ENCODE measurements at places on chromosomes 3 and 15.

GRCh38 chr3:17833786-17834559 is 91.5 kb upstream of the TBC1D5 start:
- no peak for DNase-seq

- no peak for DNase-seq
Measured at GRCh38 chr3:141860086-141860669, 16.3 kb upstream of the ATP1B3 start.

- no peak for DNase-seq
Measured at GRCh38 chr3:110307065-110307809, 764.4 kb upstream of the NECTIN3 start.

DNA sequence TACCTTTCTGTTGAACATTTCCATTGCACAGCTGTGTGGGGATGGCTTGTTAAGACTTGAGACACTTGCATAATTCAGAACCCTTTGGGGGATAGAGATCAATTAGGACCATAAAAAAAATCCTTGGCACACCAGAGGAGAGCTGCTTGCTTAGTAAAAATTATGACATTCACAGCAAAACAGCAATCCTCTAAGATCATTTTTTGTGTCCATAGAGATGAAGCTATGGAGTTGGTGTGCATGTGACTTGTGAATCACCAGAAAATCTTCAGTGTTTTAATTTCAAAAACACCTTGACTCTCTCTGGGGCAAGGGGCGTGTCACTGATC is 7.7 kb downstream of the COL8A1 start:
- no peak for DNase-seq

DNA sequence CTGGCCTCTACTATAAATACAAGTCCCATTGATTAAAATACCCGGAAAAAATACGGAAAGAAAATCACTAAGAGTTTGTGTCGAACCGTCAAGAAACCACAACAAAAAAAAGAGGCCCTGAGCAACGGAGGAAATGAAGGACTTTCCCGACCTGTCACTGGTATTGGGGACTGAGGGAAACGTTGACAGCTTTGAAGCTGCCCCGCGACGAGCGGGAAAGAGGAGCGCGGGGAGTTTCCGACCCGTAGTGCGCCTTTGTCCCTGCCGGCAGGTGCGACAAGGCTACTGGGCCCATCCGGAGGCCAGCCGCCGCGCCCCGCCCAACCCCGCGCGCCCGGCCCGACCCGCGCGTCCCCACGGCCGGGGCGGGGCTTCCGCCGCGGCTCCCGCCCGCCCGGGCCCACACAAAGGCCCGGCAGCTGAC is 416 bp downstream of the PBRM1 start:
- DNase-seq = peak; percentile 71

DNA sequence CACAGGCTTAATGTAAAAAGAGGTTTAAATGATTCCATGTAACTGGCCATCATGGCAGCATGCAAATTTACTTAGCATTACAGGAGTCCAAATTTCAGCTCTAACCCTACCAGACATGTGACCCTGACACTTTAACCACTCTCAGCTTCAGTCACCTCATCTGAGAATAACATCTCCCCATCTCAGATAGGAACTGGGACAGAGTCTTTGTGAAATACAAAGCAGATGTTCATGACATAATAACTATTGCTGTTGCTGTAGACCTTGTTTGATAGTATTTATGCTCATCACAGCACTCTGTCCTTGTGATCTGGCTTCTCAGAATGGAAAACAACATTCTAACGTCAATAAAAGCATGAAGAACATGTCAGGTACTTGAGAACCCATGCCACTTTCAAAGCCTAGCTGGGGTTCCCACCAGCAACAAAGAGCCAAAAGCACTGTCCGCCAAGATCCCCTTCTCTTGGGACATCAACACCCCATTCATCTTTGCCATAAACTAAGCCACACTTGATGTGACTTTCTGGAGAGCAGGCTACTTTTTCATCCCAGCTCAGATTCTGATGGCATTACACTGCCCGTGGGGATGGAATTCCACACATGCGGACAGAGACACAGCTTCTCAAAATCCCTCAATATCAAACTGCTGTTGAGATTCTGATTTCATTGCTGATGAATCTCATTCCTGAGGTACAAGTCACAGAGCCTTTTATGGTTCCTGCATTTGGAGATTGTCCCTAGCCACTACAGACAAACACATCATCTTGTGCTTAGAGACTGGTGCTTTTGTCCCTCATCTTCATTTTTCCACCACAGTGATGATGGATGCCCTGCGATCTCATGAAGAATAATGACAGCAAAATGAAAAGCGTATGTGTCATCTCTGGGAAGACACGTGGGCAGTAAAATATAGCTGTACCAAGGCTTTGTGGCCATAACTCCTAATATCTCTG is 202.7 kb downstream of the TNIK start:
- DNase-seq = no peak

DNA sequence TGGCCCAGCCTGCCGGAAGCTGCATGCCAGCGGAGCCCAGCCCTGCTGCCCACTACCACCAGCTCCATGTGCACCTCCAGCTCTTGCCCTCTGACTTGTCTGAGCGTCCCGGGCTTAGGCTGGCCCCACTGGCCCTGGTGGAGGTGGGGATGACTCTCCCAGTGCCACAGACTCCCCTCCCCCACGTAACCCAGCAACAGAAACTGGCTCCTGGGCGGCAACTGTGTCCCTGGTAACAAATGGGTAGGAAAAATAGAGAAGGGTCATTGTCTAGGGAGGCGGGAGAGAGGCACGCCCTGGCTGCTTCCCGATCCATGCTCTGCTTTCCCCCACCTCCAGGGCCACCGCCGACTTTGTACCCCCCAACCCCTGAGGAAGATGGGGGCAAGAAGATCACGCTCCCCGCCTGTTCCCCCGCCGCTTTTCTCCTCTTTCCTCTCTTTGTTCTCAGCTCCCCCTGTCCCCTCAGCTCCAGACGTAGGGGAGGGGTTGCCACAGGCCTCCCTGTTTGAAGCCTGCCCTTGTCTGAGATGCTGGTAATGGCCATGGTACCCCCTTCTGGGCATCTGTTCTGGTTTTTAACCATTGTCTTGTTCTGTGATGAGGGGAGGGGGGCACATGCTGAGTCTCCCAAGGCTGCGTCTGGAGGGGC is 10.8 kb upstream of the SEMA3B start:
- DNase-seq = no peak

DNA sequence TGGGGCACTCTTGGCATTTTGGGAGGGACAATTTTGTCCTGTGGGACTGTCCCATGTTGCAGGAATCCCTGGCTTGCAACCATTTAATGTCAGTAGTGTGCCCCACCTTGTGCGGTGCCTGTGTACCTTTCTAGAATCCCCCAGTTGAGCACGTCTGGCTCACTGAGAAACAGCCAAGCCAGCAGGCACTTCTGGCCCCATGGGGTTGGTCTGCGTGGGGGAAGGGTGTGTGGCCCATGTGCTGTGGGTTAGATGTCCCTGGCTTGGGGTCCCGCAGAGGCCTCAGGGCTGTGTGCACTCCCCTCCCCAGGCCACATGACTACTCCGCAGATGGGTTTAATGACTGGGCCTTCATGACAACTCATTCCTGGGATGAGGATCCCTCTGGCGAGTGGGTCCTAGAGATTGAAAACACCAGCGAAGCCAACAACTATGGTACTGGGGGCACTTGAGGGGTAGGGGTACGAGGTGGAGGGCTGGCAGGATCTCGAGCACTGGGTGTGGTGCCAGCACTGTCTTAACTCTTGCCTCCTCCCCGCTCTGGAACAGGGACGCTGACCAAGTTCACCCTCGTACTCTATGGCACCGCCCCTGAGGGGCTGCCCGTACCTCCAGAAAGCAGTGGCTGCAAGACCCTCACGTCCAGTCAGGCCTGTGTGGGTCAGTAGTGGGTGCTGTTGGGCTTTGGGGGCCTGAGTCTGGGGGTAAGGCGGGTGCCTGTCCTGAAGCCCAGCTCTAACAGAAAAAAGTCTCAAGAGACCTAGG is 3.7 kb upstream of the FES start:
- no peak for DNase-seq

- DNase-seq = no peak
Measured at GRCh38 chr3:132587401-132587800, 9.7 kb upstream of the ACKR4 start.

GRCh38 chr3:141655801-141656200 is 82.3 kb upstream of the RNF7 start:
- no peak for DNase-seq

DNA sequence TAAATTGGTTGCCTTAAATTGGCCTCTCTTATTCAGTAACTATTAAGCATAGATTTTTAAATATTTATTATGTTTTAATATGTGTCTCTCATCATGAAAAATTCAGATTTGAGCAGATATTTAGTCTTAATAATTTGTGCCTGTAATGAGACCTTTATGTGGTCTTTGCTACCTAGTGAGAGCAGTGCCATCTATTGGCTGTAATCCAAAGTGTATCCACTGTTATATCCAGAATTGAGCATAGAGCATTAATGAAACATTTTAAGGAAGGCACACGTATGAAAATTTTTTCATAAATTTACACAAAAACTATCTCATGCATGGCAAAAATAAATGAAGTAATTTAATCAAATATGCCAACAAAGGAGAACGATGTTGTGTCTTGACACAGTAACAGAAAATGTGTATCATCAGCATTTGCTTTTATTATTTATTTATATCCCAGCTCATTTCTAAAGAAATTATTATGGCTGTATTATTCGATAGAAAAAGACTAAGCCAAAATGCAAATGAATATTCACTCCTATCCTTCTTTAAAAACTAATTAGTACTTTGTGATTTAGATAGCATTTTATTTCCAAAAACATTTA is 203.5 kb downstream of the RSRC1 start:
- no peak for DNase-seq

DNA sequence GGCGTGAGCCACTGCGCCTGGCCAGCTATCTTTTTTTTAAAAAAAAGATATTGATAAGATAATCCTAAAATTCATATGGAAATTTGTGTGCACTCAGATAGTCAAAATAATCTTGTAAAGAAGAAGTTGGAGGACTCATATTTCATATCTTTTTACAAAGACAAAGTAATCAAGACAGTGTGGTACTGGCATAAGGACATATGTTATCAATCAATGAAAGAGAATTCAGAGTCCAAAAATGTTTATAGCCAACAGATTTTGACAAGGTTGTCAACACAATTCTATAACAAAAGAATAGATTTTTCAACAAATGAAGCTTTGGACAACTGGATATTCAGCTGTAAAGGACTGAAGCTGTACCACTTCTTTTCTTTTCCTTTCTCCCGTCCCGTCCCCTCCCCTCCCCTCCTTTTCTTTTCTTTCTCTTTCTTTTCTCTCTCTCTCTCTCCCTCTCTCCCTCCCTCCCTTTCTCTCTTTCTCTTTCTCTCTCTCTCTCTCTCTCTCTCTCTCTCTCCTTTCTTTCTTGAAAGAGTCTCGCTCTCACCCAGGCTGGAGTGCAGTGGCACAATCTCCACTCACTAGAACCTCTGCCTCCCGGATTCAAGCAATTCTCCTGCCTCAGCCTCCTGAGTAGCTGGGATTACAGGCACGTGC is 126.8 kb downstream of the GSK3B start:
- no peak for DNase-seq

GRCh38 chr3:43043793-43044192 is 62.1 kb downstream of the POMGNT2 start:
- no peak for DNase-seq

DNA sequence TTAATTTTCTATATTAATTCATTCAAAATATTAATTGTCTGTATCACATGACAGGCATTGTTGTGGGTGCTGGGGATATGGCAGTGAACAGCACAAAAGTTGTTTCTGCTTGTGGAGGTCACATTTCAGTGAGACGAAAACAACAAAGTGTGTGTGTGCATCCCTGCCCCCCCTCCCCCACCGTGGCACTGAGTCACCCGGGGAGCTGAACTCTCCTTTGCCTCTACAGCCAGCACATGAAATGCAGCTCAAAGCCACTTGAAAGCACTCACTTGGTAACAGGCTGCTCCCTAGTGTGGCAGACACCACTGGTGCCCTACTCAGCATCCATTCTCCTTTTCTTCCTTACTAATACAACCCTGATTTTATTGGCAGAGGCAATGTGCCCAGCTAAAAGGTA is 16.9 kb upstream of the SCAMP5 start:
- DNase-seq = no peak

- no peak for DNase-seq
Measured at GRCh38 chr15:66765478-66766281, 63.6 kb downstream of the SMAD6 start.

DNA sequence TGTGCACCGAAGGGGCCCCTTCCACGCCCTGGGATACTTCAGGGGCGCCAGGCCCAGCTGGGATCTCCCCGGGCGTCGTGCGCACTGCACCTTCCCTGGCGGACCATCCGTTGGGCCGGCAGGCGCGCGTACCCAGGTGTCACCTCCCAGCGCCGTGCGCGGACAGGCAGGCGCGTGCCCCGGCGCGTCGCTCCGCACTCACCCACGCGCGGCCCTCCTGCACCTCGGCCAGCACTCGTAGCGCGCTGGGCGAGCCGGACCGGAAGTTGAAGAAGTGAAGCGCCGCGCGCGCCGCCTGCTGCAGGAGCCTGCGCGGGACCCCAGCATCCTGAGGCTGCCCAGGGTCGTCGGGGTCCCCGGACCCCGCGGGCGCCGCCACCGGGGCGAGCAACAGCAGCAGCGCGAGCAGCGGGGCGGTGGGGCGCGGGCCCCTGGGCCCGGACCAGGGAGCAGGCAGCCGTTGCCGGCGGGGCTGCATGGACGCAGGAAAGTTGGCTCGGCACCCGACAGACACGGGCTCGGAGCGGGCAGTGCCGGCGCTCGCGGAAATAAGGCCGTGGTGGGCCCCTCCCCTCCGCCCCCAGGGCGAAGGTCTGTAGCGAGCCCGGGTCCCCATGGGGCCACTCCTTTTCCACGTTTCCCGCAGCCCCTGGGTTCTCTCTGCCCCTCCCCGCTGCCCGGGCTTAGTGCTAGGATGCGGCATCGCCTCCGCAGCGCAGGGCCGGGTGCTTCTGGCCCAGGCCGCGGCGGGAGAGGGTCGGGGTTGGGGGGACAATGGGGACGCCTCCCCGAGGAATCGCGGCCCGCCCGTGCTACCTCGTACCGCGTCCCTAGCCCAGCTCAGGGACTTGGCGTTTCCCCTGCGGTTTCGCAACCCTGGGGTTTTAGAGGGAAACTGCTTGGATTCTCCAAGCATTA is at the start of gene RARRES1:
RARRES1 (minus strand) TSS at position 520 of the 918 bp plus-strand sequence; CDS start at position 478, 42 bp downstream.
- no peak for DNase-seq

- no peak for DNase-seq
Measured at GRCh38 chr3:140442621-140443020, 235.2 kb upstream of the TRIM42 start.

GRCh38 chr3:168807448-168807847 is 711.7 kb upstream of the GOLIM4 start:
- no peak for DNase-seq
